ENCODE measurements at places on chromosomes 1 and 21.

DNA sequence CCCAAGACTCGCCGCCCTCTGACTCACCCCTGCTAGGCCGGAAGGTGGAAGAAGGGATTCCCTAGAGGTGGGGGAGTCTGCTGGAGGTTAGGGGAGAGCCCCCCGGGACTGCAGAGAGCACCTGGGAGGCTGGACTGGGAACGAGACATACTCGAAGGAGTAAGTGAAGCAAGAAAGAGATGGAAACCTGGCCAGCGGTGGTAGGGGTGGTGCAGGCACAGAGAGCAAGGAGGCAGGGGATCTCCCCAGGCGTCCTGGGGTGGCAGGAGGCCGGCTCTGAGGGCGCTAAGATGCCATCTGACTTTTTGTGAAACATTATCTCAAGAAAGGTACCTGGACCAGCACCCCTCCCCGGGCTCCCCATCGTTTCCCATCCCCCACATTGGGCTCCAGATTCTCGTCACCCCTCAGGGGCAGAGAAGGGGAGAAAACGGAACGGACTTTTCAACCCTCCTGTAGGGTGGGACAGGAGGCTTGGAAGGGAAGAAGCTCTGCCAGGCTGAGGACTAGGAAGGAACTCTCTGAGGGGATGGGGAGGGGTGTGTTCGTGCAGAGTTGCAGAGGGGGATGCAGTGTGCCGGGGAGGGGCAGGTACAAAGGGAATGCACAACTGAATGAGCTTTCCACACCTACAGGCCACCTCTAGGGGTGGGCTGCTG is 708 bp downstream of the CHRNB2 start:
- DNase-seq, result no peak

DNA sequence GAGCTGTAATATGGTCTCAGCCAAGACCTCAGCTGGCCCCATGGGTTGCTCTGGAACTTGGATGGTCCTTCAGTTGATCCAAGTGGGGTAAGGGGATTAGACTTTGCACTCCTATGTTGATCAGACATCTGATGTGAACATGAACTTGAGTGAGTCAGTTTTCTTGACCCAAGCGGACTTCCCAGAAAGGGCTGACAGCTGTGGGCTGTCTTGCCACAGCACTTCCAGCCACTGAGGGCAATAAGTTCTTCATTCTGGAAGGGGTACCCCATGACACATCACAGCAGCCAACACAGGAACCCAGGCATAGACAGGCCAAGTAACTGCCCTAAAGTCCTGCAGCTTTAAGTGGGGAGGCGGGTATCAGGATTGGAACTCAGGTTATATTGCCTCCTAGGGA is 93.9 kb upstream of the USP24 start:
- no peak for DNase-seq

DNA sequence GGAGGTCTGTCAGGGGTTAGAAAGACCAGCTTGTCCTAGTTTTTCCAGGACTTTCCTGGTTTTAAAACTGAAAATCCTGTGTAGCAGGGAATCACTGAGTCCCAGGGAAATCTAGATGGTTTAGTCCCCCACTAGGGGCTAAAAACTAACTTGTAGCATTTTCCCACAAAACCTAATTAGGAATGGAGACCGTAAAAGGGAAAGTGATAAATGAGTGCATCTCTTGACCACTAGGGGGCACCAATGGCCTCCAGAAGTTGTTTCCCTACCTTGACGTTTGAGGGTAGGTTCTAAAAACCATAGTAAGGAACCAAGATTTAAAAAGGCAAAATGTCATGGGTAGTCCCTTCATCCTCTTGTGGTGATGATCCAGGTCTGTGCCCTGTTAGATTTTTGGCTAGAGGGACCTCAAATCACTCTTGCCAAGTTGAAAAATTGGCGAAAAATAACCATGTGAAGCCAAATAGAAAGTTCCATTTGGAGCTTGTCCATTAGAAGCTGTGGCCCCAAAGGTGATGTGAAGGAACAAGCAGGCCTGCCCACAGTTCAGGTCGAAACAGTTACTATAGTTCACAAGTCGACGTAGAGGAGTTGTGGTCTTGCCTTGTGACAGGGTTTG is 24.5 kb downstream of the CLIC6 start:
- peak; percentile 56 for DNase-seq

DNA sequence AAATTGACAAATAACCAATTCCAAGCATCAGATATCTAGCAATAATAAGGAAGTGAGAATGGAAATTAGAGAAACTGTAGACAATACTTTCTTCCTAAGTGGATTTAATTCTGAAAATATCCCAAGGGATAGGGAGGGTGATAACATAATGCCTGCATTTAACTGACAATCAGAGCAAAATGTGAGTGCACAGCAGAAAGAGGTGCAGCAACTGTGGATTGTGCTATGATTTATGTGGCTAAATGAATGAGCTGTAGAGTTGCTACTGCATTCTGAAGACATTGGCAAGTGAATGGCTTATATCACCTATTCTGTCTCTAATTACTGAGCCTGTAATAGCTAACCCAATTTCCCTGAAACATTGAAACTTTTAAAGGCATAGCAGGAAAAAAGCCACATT is 39.0 kb downstream of the OLFM3 start:
- DNase-seq, result no peak

DNA sequence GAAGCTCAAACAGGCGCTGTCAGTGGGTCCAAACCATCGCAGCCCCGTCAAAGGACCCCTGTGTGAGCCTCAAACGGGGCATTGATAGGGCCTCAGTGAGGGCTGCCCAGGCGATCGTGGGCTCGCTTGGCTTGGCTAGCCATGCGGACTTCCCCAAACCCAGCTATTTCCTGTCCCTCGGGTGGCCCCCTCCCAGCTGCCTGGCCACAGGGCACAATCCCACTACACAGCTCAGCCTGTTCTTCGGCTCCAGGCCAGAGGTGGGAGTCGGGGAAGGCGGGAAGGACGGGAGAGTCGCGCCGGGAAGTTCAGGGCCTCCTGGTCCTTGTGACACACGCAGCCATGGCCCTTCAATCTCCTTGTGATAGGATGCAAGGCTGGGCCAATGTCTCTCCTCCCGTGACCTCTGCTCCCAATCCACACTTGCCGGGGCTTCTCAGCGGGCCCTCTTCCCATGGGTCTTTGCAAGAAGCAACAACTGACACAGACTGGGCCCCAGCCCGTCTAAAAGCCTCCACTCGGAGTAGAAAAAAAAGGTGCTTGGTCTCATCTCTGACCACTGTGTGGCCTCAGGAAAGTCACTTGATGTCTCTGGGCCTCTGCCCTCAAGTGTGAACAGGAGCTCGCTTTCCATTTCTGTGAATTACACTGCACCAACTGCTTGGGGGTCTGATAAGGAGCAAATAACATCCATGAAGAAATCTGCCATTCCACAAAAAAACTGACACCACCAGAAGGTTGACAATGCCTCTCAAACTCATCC is 7.1 kb upstream of the MATN1 start:
- no peak for DNase-seq

DNA sequence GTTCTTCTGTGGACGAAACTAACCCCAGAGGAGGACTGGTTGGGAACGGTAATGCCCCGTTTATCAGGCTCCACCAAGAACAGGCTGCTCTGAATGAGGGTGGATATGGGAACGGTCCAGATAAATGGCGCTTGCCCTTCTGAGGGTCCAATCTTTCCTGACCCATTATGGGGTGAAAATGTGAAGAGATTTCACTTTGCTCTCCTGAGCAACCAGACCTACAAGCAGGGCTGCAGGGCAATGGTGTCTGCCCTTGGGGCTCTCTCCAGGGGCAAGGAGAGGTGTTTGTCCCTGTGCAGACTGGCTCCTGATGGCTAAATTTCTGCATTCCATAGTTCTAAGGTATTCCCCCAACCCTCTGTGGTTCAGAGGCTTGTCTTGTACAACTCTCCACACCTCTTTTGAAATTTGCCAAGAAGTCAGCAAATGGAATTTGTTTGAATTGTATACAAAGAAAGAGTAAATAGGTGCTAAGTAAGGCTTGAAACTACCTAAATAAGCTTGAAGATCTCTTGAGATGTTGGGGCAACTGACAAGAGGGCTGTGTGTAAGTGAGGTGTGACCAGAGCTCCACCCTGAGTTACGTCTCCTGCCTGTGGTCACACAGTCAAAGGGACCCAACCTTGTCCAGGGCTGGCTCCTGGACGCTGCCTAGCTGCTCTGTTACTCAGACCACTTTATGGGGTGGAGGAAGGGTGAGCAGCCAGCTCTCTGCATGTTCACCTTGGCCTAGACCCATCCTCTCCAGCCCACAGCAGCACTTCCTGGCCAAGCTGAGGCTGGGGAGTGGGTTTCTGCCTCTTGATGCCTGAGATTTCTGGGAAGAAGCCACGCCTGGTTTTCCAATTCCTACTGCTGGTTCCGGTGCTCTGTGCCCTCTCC is 24.8 kb downstream of the SLC2A1 start:
- DNase-seq, result no peak

DNA sequence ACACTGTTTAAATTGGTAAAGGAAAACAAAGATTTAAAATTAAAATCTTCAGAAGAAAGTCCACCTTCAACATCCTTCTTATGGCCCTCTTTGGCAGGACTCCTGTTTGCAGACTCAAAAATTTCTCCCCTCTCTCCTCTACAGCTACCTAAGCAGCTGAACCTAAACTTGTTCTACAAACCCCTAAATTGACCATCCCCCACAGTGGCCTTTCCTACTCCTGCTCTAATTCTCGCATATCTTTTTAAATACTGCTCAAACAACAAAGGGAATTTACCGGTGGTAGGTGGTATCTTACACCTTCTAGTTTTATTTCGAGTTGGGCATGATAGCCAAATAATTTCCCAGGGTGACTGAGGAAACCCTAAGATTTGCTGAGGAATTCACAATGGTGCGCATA is 53.5 kb upstream of the PDC start:
- DNase-seq, result no peak

GRCh38 chr1:22883406-22883805 is 89.3 kb downstream of the LACTBL1 start:
- DNase-seq, result no peak

DNA sequence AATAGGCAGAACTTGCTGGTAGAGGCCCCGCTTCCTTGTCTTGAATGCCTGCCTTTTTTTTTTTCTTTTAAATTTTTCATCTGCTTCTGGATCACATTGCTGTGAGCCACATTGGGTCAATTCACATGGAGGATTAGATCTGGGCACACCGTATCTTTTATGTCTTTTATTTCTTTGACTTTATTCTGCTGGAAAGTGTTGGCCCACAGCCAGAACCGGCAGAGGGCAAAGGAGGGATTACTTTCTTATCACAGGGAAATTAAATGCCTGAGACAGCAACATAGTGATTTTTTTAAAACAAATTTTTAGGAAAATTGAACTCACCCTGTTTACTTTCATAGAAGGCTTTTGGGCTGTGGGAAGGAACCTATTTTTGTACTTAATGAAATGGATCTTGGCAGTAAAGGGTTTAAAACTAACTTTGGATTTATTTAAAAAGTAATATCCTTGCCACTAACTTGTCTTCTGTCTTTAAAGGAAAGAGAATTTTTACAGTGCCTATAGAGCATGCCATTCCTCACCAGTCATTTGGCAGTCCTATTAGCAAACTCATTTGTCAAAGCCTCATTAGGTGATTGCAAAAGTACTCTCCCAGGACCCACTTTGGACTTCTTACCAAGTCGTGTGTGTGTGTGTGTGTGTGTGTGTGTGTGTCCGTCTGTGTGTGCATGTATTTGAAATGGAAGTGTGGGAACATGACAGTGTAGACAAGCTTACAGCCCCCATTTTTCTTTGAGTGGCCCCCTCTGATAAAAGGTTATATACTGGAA is 68.4 kb downstream of the ST6GALNAC3 start:
- DNase-seq, result no peak

DNA sequence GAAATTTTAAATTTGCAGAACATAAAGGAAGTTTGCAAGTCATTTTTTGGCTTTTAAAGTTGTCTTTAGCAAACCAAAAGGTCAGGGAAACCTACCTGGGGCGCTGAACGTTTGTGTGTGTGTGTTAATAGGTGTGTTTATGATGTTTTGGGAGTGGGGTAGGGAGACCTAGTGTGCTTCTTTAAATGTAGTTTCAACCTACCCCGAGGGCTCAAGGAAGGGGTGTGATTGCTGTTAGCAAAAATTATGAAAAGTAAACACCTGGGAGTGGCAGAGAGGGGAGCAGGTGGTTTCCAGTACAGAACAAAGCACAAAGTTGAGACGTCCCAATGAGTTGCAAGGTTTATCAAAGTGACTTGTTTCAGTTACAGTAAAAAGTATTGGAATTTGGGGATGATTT is 58.7 kb upstream of the WDR26 start:
- no peak for DNase-seq

- no peak for DNase-seq
Measured at GRCh38 chr1:41053316-41053715, 31.8 kb upstream of the SLFNL1 start.

DNA sequence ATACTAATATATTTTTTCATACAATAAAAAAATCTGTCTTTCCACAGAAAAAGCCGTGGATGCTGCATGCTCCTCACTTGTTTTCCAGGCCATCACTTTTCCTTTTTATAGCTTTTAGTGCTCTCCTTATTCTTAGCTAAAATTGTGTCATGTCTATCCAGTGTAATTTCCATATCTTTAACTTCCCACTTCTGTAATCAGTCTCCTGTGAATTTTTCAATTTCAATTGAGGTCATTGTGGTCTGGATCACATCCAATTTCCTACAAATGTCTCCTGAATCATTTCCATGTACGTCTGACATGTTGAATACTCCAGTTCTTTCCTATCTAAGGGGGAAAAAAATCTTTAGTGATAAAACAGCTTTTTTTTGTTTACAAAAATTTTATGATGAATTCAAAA is 838.2 kb upstream of the B3GALT2 start:
- DNase-seq, result no peak

DNA sequence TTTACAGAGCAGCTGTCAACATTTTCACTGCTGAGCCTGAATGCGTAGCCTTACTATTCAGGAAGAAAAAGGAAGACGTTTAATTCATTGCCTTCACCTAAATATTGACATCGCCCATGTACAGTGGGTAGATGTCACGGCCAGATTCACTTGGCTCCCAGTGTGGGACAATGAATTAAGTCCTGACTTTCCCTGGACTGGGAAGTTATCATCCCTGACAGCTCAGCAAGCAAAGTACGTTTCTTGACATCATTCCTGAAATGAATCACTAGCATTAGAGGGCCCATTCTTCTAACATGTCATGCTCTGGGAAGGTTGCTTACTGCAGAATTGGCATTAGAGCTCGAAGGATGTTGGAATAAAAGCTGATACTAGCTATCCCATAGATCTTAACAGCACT is 37.8 kb downstream of the LRRC53 start:
- DNase-seq, result no peak

DNA sequence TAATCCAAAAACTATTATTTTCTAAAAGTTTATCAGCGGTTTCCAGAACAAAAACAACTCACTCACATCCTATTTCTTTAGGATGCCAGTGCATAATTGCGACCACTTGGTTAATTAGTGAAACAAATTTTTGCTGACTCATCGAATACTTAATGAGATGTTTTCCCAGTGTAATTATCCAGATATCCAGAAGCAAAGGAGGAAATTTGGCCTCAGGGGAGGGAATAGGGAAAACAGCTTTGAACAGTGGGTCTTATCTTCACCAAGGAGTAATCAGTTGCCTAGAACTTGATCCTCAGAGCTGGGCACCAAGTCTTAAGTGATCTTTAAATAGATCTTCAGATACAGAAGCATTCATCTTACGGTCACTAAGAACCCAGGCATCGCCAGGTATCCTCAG is 24.3 kb downstream of the STYXL2 start:
- no peak for DNase-seq
